H9 (cell line): ENCODE measurements at places on chromosomes 16 and 17. TPM values are rescaled to one million over a fixed set of nuclear protein-coding genes. Genes with fewer than 3 reads are reported as not detected.

- H3K4me1 ChIP-seq, result no peaks in the 10 kb centered on the region
- no peaks in the 10 kb centered on the region for H3K27me3 ChIP-seq
- no peaks in the 10 kb centered on the region for H3K36me3 ChIP-seq
- no peak for DNase-seq
- no peak overlapping the region for H3K4me3 ChIP-seq
Observed at GRCh38 chr17:69819316-69820087, 255.5 kb upstream of the KCNJ16 start.

The CNGB1 gene
- not detected in 2 replicates for total RNA-seq

DNA sequence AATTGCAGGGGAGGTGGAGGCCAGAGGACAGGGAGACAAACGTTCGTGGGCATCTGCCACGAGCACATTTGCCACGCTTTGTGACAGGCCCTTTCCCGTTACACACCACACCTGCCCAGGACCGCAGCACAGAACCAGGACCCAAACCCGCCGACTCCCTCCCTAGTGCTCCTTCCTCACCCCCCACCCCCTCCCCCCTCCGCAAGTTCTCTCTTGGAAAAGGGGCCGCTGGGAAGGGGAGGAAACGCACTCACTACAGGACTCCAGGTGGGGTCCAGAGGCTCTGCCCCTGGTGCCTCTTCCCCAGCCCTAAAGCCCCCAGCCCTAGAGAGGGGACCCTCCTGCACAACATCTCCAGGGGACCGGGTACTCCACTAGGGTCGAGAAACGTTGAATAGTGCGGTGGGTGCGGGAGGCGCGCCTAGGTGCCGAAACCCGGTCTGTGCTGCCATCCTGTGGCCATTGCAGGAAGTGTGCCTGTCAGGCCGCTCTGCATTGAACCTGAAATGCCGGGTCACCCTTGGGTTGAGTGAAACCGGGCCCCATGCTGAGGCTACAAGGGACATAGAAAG is 21.9 kb upstream of the EIF1 start:
- no peaks in the 10 kb centered on the region for H3K36me3 ChIP-seq
- peak overlapping the region; percentile 73 for H3K4me3 ChIP-seq

DNA sequence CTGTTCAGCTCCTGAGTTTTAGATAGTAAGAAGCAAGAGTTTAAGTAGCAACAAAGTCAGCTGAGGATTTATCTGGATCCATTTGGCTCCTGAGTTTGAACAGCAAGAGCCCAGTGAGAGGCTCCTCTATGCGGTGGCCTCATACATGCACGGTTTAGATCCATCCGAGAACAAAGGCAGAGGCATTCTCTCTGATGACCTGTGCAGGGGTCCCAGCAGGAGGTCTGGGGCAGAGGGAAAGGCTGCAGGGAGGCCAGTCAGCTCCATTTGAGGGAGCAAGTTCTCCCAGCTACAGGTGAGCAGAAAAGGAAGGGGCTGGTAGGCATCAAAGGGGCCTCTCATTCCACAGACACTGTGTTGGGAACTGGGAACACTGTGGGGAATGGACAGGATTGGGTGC is 16.5 kb downstream of the PITPNM3 start:
- no peak overlapping the region for H3K27ac ChIP-seq
- no peak overlapping the region for H3K4me3 ChIP-seq
- H3K4me1 ChIP-seq, result no peaks in the 10 kb centered on the region

DNA sequence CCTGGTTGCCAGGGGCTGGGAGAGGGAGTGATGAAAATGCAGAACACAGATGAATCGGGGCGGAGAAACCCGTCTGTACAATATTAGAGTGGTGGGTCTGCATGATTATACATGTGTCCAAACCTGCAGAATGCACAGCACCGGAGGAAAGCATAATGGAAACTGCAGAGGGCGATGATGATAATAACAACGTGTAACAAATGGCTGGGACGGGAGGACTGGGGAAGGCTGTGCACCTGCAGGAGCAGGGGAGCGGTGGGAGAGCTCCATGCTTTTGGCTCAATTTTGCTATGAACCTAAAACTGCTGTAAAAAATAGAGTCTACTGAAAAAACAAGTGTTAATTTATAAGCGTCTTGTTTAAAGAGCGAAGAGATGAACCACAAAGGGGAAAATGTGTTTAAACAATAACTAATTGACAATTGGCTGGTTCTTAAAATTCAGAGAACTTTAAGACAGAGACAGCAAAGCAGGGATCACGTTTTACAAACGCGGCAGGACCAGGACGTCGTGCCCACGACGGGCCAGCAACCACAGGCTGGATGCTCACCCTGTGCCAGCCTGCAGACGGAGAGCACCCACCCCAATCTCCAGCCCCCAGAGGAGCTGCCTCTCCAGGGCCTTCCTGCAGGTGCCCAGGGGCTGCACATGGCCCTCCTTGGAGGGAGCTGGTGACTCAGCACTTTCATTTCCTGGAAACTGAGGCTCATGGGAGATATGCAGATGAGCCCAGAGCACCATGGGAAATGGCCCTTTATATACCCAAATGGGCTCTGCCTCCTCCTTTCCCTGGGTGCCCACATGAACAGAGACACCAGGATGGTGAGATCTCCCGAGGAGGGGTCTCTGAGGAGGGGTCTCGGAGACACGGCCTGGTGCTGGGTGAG is at the start of gene TEX19:
Gene TEX19 (plus strand): TSS at position 783 of the 886 bp plus-strand sequence. CDS start 2,904 bp downstream, outside the sequence.
- DNase-seq, result peak; percentile 62
- H3K27ac ChIP-seq, result no peak within 1 kb of the TSS
- H3K4me3 ChIP-seq, result no peak within 1 kb of the TSS
- no peaks in the 10 kb centered on the region for H3K36me3 ChIP-seq

The ZNF423 gene
- 51.5 and 54.0 TPM in 2 replicates for total RNA-seq

DNA sequence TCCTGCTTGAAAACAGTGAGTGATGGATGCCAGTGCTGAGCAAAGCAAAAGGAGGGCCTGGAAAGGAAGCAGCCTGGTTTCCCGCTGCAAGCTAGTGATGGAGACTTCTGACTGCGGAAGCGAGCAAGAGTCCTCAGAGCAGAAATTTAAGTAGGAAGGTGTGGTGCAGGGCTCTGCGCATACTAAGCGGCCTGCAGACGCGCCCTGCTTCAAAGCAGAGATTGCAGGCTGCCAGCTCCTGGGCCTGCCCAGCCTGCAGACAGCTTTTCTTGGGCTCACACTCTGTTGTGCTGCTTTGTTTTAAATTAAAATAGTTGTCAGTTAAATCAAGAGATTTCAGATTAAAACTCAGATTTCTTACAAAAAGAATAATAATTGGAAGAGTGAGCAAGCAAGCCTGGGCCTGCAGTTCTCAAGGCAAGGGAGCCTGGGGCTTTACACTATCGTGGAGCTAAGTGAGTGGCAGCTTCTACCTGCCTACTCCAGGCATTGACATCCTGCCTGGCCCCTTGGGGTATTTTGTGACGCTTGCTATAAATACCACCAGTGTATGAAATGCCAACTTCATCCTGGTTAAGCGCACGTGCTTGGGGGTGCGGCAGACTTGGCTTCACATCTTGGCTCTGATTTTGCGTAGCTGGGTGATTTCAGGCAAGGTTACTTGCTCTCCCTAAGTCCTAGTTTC is 237.3 kb downstream of the XYLT1 start:
- H3K27me3 ChIP-seq, result no peaks in the 10 kb centered on the region
- H3K36me3 ChIP-seq, result no peaks in the 10 kb centered on the region
- DNase-seq, result no peak
- H3K27ac ChIP-seq, result no peak overlapping the region
- H3K4me1 ChIP-seq, result no peaks in the 10 kb centered on the region

- H3K4me1 ChIP-seq, result no peaks in the 10 kb centered on the region
- peaks cover 41% of the 10 kb centered on the region for H3K36me3 ChIP-seq
Observed at GRCh38 chr16:89720813-89721545, at the start of the genes VPS9D1 and ZNF276. Gene VPS9D1 (minus strand): TSS chr16:89720898. CDS start chr16:89720861, 37 bp downstream. Gene ZNF276 (plus strand): TSS chr16:89721537. CDS start chr16:89721641, 104 bp downstream.

The EFCAB5 gene
- not detected in 2 replicates for total RNA-seq

- H3K27me3 ChIP-seq, result peaks cover 3% of the 10 kb centered on the region; the same call in 1 of the 2 replicates
- no peak overlapping the region for H3K27ac ChIP-seq
- H3K4me1 ChIP-seq, result no peaks in the 10 kb centered on the region
- no peak for DNase-seq
- no peak overlapping the region for H3K4me3 ChIP-seq
Observed at GRCh38 chr16:28280881-28281836, 11.2 kb upstream of the SBK1 start.

DNA sequence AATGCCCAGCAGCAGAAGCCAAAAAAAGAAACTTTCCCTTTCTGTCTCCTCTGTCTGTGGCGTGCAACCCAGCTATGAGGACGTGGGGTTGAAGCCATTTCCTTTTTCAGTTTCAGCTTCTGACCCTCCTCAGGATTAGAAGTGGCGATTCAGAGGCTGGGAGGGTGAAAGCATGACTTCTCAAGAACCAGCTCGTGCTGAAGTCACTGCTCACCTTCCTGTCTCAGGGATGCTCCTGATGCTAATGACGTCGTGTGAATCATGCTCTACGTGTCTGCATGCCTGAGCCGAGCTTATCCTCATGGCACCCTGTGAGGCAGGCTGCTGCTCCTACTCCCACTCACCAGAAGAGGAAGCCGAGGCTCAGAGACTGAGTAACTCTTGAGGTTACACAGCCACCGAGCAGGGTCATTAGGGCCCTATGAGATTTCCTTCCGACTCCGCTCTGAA is 5.7 kb upstream of the LPO start:
- peaks cover 2% of the 10 kb centered on the region; the same call in 1 of the 2 replicates for H3K4me1 ChIP-seq
- 0 out of 2 replicates have a peak, but pooled peaks cover 2% of the 10 kb centered on the region for H3K27me3 ChIP-seq
- H3K27ac ChIP-seq, result no peak overlapping the region

The CYLD gene
- 12.5 and 13.3 TPM in 2 replicates for total RNA-seq

DNA sequence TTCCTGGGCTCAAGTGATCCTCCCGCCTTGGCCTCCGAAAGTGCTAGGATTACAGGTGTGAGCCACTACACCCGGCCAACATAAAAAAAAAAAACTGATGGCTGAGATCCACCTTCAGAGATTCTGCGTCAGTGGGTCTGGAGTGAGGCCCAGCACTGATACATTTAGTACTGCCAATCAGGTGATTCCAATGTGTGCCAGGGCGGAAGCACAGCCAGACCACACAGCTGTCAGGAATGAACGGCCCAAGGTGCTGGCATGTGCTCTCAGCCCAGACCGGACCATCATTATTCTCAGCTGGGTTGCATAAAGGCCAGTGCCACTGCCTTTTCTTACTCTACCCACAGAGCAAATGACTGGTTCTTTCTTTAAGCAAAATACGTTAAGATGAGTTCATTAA is 1.2 kb upstream of the BCO1 start:
- no peak overlapping the region for H3K27ac ChIP-seq
- no peaks in the 10 kb centered on the region; the same call in 1 of the 2 replicates for H3K4me1 ChIP-seq
- H3K36me3 ChIP-seq, result no peaks in the 10 kb centered on the region

DNA sequence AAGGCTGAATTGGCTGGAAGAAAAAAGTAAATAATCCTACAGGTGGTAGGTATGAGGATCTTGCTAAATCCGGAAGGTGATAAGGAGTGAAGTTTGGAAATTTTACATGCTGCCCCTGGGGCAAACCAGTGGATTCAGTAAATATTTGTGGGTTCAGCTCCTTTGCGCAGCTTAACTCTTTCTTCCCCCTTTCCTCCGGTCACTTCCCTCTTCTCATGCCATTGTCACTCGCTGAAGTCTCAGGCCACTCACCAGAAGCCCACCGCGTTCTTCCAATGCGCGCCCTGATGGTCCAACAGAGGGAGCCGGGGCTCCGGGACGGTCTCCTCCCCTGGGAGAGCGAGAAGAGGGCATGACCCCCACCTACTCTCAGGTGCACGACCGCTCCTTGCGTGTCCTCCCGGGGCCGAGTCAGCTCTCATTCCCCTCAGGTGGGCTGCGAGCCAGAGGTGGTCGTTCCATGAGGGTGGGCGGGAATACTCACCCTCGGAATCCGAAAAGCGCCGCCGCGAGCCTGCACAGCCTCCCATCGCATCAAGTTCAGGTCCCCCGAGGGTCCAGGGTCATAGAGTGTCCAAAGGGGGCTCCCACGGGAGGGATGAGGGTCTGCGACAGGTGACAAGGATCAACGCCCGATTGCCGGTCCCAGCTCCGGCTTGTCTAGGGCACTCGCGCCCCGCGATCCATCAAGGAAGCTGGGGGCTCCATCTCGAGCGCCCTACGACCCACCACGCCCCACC is 474 bp downstream of the CLN3 start:
- no peak overlapping the region for H3K27ac ChIP-seq
- H3K27me3 ChIP-seq, result no peaks in the 10 kb centered on the region
- peak overlapping the region; percentile 97 for H3K4me3 ChIP-seq
- H3K36me3 ChIP-seq, result peaks cover 14% of the 10 kb centered on the region

DNA sequence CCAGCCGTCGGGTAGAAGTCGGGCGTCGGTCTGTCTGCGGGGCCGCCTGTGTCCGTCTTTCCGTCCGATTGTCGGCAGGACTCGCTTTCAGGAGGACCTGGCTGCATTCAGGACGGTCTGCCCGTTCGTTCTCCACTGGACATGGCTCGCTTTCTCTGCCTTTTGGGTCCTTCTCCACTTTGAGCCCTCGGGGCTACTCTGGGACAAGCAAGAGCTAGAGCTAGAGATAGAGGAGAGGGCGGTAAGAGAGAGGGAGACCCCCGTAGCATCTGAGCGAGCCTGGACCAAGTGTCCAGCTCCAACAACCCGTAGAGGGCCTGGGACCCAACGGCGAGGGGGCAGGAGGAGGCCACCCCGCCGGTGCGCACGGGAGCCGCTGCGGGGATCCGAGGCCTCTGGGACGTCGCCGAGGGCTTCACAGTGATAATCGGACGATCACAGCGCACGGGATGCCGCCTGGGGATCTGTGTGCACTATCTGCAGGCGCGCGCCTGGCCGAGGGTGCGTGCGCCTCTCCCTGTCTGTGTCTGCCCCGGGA is 4.5 kb downstream of the TBX4 start:
- H3K4me1 ChIP-seq, result no peaks in the 10 kb centered on the region; the same call in 1 of the 2 replicates
- H3K4me3 ChIP-seq, result peak overlapping the region; percentile 74; the same call in 2 of the 3 replicates
- no peak overlapping the region for H3K27ac ChIP-seq
- DNase-seq, result no peak
